Mesendoderm (in vitro differentiated cells): ENCODE measurements at places on chromosomes 13 and 19.
A peak's percentile ranks its signal among the peaks of the same experiment; 100 is the strongest.

- no peak for DNase-seq
Observed at GRCh38 chr13:71852736-71853135, 14.3 kb downstream of the DACH1 start.

- DNase-seq, result no peak
Observed at GRCh38 chr19:28642787-28643683, 569.9 kb downstream of the UQCRFS1 start.

DNA sequence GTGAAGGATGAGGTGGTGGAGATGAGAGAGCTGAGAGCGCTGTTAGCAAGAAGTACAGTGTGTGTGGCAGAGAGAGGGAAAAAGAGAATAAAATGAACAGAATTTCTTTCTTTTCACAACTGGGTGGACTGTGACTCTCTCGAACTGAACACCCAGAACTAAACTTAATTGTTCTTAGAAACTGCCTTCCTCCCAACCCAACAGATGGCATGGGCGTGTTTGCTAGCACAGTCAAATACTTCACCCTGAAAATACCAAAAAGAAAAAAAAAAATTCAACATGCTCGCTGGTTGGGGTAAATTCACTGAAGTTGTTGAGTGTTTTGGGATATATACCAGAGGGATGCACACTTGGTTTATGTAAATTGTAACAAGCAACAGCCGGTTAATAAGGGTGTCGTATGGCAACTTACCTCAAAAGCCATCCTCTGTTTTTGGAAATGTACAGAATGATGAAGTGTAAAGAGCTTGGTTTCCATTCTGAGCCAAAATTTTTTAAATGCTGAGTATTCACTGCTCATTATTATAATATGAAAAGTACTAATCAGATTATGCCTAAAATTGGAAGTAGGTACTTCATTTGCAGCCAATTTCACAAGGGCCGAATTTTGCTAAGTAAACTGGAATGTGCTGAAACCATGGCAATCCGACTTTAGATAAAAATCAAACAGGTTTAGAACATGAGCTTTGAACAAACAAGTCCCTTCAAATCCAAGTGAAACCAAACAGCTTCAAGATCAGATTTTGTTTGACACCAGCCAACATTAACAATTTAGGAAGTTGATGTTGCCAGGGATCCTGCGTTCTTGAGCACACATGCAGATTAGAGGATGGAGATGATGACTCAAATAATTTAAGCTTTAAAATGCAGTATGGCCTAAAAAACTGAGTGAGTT is 115.8 kb downstream of the ZIC5 start:
- no peak for DNase-seq

GRCh38 chr19:10189616-10190015 is 5.1 kb downstream of the DNMT1 start:
- no peak for DNase-seq

- no peak for DNase-seq
Observed at GRCh38 chr13:83086088-83086487, 796.2 kb downstream of the SLITRK1 start.

DNA sequence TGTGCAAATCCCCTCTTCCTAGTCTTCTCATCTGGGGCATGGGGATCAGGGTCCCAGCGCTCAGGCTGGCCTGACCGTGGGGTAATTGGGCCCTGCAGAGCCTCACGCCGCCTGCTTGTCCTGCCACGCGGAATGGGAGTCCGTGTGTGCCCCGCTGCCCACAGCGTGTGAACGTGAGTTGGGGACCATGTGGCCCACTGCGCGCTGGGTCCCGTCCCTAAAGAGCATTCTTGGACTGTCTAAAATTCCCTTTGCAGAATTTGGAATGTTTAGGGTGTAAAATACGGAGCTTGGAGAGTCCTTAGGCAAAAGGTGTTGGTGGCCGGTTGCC is 2.9 kb downstream of the TMPRSS9 start:
- DNase-seq, result no peak

DNA sequence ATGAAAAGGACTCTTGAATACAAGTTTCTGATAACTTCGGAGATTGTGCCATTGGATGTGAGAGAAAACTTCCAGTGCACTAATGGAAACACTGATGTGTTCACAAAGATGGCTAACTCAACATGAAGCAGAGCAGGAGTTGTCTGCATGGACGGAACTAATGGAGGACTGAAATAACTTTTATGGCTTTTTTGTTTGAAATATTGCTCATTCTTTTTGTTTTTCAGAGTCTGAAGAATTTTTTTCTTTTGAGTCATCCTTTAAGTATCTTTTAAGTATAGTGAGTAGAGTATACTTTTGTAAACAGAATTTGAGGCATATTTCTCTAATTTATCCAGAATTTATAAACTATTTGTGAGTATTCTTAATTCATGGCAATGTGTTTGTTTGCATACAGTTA is 25.7 kb downstream of the CRYL1 start:
- no peak for DNase-seq

GRCh38 chr13:44465318-44465717 is 91.7 kb downstream of the SERP2 start:
- no peak for DNase-seq

DNA sequence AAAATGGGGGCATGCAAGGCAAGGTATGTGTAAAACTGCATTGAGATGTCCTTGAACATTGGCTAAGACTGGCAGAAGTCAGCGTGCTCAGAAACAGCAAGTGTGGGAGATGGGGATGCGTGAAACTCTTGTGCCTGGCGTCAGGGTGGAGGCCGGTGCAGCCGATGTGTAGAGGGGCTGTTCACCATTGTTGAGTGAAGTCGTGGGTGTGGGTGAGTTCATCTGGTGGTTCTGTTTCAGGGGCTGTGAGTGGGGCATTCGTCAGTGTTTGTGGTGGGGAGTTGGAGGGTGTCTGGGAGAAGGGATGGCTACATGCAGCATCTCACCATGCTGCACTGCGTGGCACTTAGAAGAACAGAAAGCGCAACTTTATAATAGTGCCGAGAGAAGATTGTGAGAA is 11.4 kb upstream of the MIA start:
- no peak for DNase-seq

DNA sequence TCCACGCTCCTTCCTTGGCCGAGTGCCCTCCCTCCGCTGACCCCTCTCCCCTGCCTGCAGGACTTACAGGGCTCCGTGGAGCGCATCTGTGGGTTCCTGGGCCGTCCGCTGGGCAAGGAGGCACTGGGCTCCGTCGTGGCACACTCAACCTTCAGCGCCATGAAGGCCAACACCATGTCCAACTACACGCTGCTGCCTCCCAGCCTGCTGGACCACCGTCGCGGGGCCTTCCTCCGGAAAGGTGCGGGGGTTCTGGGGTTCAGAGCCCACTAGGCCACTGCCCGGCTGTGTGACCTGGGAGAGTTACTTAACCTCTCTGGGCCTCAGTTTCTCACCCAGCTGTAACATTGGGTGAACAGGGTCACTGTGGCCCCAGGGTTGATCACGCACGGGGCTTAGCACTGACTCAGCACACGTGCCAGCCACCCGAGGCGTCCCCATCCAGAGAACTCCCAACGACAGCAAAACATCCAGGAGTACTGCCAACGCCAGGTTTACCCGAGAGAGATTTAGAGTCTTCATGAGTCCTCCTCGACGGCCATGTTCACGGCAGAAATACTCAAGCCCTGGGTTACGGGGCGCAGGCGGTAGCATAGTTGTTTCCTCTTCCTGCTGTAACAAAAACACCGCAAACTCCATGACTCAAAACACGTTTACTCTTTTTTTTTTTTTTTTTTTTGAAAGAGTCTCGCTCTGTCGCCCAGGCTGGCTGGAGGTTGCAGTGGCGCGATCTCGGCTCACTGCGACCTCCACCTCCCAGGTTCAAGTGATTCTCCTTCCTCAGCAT is 9.7 kb upstream of the SPACA4 start:
- no peak for DNase-seq

GRCh38 chr13:73623281-73623680 is 510.9 kb downstream of the KLF12 start:
- no peak for DNase-seq

GRCh38 chr13:41960211-41960636 is 685 bp downstream of the VWA8 start:
- peak; percentile 48 for DNase-seq

- DNase-seq, result no peak
Observed at GRCh38 chr13:27476943-27477703, 26.8 kb upstream of the MTIF3 start.

GRCh38 chr19:33520844-33521479 is 629 bp downstream of the PEPD start:
- peak; percentile 23 for DNase-seq

GRCh38 chr13:80399340-80400163 is 58.6 kb upstream of the SPRY2 start:
- no peak for DNase-seq

DNA sequence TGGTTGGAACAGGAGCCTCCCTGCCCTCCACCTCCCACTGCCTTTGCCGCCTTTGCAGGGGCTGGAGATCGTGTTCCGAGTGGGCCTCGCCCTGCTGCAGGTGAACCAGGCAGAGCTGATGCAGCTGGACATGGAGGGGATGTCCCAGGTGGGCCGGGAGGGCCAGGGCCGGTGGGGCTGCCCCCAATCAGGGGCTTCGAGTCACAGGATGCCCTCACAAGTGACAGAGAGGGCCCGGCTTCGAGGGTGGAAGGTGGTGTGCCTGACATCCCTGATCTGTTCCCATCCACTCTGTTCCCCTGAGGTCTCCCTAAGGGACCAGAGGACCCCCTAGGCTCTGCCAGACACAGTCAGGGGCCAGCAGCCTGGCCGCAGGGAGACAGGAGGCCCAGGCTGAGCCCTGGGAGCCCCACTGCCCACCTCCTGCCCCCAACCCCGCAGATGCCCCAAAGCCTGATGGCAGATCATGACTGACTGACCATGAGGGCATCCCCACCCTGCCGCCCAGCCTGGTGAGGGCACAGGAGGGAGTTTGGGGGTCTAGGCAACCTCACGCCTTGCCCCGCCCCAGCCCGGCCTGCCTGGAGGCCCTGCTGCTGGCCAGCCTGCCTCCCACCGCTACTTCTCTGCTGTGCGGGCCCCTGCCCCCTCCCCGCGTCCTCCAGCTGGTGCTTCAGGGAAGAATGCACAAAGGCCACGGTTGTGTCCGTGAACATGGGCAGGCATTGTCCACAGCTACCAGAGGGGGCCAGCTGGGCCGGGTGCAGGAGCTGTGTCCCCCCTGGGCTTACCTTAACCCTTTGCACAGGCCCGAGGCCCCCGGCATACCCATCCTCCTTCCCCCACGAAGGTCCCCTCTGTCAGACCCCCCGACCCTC is 21.8 kb downstream of the EVI5L start:
- DNase-seq, result no peak

GRCh38 chr13:31192306-31192705 is 7.5 kb upstream of the B3GLCT start:
- DNase-seq, result no peak

GRCh38 chr19:41657157-41657556 is 30.3 kb upstream of the CEACAM4 start:
- DNase-seq, result no peak

DNA sequence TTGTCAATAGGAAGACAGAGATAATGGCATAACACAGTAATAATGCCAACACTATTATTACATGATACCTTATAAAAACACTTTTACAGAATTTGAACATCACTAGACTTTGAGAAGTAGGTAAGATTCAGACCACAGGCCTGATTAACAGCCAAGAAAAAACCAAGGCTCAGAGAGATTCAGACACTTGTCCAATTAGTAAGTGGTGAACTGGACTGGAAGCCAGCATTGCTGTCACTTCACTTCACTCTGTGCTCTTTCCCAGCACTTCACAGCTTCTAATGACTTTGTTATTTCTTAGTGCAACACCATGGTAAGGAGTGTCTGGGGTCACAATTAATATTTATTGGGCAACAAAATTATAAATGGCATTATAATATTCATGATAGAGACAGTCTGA is 91.9 kb downstream of the TRPC4 start:
- DNase-seq, result no peak

DNA sequence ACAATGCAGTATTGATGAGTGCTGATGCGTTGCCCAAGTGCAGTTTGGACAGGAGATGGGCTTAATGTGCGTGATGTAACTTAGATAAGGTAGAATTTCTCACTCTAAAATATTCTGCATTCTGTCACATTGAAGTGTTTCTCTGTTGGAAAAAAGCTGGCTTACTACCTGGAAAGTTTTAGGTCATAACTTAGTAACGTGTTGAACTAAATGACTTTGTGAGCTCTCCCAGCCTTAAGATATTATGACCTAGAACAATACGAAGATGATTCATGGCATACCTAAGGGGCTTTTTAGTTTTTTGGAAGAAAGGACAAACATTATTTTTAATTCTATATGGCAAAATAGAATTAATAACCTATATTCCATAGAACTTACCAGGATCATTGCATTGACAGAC is 9.0 kb downstream of the UFM1 start:
- no peak for DNase-seq

DNA sequence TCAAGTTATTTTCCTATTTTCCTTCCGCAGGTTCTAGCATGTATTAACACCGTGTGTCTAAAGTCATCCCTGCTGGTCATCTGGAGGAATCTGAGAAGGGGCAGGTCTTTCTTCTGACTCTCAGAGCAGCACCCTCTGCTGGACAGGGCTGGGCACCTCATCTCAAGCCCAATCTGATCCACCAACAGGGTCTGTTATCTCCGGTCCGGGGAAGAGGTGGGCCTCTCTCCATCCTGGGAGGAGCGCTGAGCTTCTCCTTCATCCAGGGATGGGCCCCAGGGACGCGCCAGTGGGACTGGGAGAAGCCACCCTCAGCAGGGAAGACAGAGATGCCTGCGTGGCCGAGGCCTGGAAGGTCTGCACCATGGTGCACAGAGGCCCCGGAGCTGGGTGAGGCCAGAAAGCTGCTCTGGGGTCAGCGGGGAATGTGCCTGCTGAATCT is 26.0 kb upstream of the ZNF331 start:
- DNase-seq, result peak; percentile 94

GRCh38 chr13:100980171-100980570 is 305.6 kb upstream of the TMTC4 start:
- peak; percentile 47 for DNase-seq

GRCh38 chr13:31248965-31249539 is 49.3 kb downstream of the B3GLCT start:
- no peak for DNase-seq

DNA sequence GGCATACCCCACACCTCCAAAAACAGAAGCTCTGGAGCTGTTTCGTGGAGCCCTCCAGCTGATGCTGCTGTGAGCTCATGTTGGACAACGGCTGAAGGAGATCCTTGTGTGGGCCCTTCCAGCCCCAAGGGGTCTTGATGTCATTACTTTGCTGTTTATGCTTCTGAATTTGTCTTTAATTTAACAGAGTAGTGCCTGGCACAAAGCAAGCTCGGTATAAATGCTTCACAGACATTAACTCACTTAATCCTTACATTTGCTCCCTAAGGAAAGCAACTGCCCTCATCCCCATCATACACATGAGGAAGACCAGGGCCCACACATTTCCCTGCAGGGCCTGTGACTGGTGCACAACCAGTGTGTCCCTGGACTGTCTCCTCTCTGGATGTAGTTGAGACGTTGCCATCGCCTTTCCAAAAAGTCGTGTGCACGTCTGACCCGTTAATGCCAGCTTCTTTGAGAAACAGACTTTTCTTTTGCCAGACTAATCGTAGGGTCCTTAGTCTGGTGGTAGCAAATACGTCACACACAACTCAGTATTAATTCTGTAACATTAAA is 7.6 kb downstream of the COL4A1 start:
- no peak for DNase-seq
